Stimulated activated CD4-positive, alpha-beta T cell treated with anti-CD3 and anti-CD28 coated beads, TNF-alpha, amount 100 ng/mL, for 1 hour (primary cell): ENCODE measurements at places on chromosomes 12 and 14.

GRCh38 chr12:132194556-132194955 is 50.3 kb downstream of the NOC4L start:
- no peak for DNase-seq

DNA sequence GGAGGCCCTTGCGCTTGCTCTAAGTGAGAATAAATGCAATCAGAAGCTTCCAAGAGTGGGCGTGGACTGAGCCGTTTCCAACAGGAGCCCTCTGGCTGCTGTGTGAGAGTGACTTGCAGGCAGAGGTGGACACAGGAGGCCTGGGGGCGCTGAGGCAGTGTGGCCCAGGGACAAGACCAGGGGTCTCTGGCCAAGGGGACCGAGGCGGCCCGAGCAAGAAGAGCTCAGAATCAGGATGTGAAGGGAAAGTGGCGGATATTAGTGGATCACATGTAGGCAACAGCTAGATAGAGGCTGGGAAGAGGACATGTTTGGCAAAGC is 8.6 kb downstream of the RIMBP2 start:
- DNase-seq: no peak

GRCh38 chr14:21723431-21724045 is 49.9 kb upstream of the OR4E1 start:
- DNase-seq: no peak

DNA sequence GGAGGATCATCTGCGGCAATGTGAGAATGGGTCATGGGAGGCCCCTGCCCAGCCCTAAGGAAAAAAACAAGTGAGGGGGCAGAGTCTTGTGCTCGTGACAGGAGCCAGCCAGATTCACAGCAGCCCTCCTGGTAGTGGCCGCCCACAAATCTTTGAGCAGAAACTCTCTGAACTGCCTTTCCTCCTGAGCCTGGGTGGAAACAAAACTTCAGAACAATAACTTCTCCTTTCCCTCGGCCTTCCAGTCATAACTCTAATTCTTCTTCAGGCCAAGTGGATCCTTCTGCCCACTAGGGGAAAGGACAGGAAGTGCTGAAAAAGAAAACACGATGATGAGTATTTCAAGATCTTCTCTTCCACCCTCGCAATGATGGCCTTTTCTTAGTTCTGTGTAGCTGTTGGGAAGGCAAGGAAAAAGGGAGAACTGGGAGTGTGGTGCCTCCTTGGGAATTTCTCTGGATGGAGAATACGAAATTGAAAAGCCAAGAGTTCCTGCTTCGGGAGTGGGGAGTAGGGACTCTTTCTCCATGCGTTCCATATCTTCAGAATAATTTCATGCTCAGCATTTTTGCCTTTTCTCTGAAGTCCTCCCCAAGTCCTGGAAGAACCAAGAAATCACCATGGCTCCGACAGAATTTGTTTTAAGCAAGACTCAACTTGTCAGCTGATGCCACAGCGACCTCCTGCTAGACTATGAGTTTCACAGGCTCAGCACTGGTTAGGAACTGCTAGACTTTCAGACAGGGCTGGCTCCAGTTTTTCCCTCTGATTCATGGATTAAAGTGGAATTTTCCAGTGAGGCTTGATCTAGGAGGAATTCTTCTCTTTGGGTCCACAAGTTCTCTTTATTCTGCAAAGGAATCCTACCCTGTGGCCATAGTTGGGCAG is 188.9 kb downstream of the CAND1 start:
- DNase-seq: no peak

DNA sequence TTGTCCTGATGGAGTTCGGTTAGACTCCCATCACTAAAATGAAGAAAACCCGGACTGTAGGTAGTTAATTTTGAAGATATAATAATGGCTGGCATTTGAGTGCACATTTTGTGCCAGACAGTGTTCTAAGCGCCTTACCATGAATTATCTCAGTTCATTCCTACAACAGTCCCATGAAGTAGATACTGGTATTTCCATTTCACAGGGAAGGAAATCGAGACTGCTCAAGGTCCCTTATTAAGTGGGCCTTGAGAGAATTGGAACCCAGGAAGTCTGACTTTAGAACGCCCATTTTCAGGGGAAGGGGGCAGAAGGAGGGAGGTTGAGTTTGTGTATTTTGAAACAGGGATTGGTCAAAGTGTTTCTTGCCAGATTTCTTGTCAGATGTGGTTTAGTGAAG is 855 bp downstream of the MNAT1 start:
- no peak for DNase-seq

- DNase-seq: no peak
These were observed 5.6 kb downstream of the SIX1 start for GRCh38 chr14:60643463-60644314.

GRCh38 chr14:32252030-32252670 is 49.1 kb upstream of the RNU6-8 start:
- DNase-seq: no peak

DNA sequence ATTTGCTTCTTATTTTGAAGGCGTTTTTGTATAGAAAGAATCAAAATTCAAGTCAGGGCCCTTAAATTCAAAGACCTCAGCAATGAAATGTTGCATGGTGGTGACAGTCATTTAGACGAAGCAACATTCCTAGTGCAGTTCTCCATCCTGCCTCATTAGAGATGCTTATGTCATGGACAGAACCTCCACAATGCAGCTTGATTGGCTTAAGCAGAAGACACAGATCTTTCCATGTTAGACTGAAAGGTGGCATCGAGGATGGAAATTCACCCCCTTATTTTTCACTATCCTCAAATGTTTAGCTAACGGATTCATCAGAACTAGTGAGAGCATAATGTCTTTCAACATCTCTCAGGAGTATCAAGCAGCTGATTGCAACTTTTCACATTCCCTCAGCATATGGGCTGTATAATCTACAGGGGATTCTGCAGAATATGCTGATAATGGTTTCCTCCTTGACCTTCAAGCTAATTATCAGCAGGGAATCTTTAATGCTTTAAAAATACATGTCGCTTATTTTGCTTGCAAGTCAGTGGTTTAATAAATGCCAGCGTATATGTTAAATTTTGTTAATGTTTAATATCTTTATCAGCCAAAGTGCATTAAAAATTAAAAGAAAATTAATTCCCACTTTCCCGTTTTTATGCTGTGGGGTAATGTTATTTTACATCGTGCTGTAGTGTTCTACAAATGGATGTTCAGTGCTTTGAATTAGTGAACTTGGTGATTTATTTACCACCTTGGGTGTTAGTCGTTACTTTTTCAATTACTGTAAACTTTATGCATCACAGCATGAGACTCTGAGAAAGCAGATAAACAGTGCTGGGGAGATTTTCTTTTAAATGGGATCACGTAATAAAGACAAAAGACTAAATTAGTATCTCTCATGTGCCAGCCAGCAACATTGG is 12.8 kb upstream of the NRDE2 start:
- no peak for DNase-seq

DNA sequence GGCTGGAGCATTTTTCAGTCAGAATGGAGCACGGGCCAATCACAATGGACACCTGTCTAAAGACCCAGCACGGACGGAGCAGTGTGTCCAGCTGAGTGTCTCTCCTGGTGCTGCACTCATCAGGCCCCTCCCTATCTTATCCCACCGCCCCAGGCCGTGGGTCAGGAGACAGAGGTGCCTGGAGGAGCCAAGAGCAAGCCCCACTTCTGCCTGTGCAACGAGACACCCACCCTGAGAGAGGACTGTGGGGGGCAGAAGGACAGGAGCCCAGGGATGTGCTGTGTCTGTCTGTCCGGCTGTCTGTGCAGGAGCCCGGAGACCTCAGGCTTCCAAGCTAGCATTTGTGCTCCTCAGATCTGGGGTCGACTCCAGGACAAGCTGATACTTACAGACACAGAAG is 69.6 kb upstream of the SFSWAP start:
- no peak for DNase-seq

DNA sequence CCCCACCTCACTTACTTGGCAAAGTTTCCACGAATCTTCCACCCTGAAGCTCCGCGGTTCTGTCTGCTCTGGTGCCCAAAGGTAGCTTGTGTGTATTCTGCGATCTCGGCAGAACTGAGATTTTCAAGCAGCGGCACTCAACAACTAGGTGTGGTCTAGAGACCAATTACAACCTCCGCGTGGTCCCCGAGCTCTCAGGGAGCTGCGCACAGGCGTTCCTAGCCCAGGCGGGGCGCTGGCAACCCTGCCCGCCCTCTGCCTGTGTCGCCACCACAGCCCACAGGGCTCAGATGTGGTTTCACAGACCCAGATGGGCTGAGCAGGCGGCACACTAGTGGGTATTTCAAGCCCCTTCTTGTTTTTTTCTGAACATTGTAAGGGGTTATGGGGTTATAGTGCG is 1.5 kb upstream of the DIABLO start:
- no peak for DNase-seq

DNA sequence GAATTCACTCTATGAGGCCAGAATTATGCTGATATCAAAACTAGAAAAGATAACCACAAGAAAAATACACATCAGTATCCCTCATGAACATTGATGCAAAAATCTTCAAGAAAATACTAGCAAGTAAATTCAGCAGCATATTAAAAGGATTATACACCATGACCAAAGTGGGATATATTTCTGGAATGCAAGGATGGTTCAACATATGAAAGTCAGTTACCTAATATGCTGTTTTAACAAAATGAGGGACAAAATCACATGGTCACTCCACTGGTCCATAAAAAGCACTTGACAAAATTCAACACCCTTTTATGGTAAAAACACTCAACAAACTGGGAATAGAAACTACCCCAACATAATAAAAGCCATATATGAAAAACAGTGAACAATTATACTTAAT is 40.3 kb downstream of the TECPR2 start:
- DNase-seq: no peak

DNA sequence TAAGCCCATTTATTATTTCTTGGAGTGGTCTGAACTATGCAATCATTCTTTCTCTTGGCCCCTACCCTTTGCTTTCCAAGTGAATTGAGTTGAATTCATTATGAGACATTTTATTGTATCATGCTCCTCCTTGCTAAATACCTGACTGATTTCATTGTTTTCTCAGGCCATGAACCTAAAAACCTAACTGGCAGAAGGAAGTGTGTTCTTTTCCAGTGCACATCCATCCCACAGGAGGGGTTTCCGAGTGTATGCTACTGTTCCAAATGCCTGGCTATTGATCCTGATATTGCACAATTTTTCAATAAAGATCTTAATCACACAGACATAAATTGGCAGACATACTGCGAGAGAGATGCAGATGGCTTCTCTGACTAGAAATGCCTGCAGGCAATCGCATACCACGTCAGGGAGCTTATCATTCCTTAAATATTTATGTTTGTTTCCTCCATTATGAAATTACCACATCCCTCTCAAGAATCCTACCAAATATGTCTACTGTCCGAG is 162.2 kb upstream of the EGLN3 start:
- no peak for DNase-seq

- DNase-seq: no peak
These were observed 73.4 kb downstream of the KIF26A start for GRCh38 chr14:104211741-104212140.

GRCh38 chr12:101021911-101022388 is 188.1 kb downstream of the SLC5A8 start:
- no peak for DNase-seq

- DNase-seq: peak; percentile 41
These were observed 3.2 kb upstream of the SYNE3 start for GRCh38 chr14:95519699-95520098.

- DNase-seq: no peak
These were observed 23.5 kb downstream of the SSH1 start for GRCh38 chr12:108833757-108834472.

DNA sequence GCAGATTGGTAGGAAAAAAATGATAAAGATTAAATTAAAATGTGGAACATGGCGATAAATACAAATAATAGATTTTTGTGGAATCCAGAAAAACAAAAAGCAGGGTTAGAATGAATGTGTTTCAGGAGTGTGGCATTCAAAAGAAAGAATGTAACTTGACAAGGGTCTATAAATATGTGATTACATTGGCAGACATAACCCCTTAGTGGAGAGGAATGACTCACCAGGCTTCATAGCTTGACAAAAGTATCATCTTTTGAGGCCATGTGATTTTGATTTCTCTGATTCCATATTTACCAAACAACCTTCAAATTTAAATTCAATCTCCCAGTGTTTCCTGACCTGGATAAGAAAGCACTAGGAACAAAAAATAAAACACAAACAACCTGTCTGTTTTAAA is 24.4 kb upstream of the MGST1 start:
- no peak for DNase-seq

DNA sequence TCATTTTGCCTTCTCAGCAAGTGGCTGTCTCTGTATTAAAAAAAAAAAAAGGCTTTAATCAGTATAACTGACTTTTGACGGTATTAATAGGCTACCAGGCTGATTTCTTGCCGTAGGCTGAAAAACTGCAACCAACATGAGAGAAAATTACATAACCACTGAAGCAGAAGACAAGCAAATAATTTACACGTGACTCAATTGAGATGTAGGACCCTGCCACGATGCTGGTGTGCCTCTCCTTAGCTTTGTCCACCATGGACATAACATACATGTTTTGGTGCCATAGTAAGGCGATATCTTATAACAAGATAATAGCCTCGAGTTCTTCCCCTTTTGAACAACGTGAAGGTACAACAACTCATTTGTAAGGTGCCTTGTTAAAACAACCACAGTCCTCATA is 88.7 kb upstream of the GRIP1 start:
- no peak for DNase-seq

DNA sequence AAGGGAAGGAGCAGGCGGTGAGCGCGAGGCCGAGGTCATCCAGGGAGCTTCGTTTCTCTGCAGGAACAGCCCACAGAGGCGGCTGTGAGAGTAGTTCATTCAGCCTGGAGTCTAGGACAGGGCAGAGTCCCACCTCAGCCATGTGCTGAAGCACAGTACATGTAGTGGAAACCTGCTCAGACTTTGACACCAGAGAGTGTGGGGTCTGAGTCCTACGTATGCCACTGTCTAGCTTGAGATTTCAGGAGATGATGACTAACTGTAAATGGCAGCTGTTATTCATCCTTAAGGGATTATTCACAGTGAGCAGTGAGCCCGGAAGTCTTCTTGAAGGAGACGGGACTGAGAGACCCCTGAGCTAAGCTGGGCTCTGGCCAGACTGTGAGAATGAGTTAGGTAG is 938 bp upstream of the SLC6A13 start:
- DNase-seq: no peak

DNA sequence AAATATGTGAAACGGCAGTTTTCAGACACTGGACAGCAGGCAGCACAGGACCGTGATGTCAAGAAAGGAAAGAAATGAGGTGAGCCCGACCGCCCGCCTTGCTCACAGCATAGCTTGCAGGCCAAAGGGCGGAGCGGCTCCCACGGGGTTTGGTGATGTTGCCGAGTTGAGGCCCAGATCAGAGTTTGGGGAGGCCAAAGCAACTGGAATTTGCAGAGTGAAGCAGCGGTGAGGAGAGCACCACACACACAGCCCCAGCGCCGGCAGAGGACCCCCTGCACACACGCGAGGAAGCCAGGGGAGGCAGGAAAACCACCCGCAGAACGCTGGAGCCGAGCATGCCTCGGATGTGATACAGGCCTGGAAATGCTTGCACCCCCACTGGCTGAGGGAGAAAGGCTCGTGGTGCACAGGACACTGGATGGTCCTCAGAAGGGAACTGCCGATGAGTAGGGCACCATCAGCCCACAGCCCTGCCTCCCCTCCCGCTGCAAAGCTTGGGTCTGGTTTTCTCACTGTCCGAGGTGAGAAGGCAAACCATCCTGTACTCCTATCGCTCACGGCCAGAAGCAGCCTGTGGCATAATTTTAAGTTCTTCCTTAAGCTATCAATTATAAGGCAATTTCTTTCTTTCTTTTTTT is 25.7 kb upstream of the PLD4 start:
- DNase-seq: no peak
